Activated T-cell treated with anti-CD3 and anti-CD28 coated beads, Interleukin-2, amount 50 U/mL, for 72 hours (primary cell): ENCODE measurements at places on chromosomes 3 and 15. TPM values are rescaled to one million over a fixed set of nuclear protein-coding genes. Genes with fewer than 3 reads are reported as not detected.

GOLGA6D gene
- total RNA-seq = not detected

SLITRK3 gene
- total RNA-seq = not detected

KCNMB3 gene
- total RNA-seq = 0.46 TPM

SH3GL3 gene
- total RNA-seq = 0.19 TPM

GLDN gene
- not detected for total RNA-seq
